ENCODE measurements at places on chromosomes 5 and 9.

DNA sequence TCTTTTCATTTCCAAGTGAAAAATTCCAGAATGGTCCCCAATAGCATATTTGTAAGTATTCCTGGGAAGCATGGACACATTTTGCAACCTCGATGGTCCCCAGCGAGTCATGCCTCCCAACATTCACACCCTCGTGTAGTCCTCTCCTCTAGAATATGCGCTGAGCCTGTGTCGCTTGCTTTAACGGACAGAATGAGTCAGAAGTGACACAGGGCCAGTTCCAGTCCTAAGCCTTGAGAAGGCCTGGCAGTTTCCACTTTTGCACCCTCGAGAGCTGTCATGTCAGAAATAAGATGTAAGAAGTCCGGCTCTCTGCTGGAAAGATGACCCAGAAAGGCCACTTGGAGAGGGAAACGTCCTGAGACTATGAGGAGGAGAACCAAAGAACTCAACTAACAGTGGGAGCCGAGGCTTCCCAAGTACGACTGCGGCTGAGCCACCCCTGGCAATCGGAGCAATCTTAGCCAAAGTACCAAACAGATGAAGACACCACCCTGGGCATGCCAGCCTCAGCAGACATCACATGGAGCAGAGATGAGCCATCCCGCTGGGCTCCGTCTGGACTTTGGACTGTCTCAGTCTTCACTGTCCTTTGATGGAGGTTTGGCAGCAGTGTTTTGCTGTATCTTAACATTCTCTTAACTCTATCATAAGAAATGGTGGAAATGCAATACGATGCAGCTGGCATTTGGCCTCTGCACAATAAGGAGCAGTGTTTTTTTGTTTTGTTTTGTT is 42.6 kb upstream of the GFPT2 start:
- no peak for DNase-seq

DNA sequence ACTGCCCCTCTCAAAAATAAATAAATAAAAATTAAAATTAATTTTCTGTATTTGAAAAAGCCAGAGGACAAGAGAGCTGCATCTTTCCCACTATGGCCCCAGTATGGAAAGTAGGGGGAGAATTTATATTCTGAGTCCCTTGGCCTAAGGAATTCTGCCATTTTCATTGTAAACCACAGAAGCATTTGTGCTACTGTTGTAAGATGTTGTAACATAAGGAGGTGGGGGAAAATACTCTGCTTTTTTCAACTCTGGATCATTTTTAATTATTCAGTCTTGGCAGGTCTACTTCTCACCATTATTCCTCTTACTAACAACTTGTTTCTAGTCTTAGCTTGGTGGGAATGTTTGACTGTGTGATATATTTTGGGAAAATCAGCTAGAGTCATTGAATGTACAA is 52.3 kb upstream of the APC start:
- no peak for DNase-seq

DNA sequence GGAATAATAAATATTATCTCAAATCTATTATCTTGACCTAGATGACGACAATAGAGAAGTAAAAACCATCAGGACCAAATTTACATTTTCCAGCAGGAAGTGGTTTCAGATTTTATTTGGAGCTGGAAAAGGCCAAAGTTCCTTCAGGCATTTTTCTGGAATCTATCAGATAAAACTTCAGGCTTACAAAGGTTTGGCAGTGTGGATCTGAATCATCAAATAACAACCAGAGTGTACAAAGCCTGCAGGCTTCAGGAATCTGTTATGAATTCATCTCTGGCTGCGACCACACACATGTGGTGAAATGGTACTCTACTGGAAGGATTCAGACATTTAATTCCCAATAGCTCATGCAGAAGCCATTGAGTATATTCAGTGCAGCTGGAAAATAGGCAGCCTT is 726.4 kb upstream of the GRAMD2B start:
- no peak for DNase-seq

GRCh38 chr5:115418788-115419187 is 122.3 kb upstream of the CCDC112 start:
- DNase-seq, result no peak

GRCh38 chr9:111876179-111876578 is 20.4 kb upstream of the UGCG start:
- no peak for DNase-seq

DNA sequence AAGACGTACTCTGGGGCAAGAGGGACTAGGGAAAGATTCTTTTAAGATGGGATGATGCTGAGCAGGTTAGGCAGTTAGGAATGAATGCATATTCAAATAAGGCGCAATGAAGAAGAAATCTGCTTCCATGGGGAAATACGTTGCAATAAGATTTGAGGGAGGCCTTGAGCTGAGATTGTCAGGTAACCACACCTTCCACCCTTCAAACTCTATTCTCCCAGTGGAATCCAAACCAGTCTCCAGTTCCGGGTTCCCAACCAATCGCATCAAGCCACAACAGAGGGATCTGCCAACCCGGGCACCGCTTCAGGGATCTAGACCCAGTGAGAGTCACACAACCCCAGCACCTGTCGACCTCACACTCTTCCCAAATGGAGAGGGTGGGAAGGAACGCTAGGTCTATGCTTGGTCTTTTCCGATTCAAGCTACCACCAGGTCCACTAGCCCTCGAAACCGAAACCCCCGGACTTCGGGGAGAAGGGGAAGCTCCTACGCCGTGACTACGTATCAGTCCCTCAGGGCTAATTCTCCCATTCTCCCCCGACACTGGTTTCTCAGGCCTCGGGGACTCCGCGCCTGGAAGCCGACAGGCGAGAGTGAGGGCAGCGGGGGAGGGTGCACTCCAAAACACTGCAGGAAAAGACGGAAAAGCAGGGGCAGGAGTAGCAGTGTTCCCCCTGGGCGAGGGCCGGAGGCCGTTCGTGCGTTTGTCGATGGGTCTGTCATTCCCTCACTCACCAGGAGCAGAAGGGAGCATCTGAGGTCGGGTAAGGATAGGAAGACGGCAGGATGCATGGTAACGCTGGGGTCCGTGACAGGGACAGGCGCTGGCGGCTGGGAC is 534 bp downstream of the ERP44 start:
- no peak for DNase-seq

- no peak for DNase-seq
Observed at GRCh38 chr5:8436924-8437323, 568.0 kb downstream of the MTRR start.

- DNase-seq, result no peak
Observed at GRCh38 chr9:101737705-101738565, 512 bp downstream of the GRIN3A start.

DNA sequence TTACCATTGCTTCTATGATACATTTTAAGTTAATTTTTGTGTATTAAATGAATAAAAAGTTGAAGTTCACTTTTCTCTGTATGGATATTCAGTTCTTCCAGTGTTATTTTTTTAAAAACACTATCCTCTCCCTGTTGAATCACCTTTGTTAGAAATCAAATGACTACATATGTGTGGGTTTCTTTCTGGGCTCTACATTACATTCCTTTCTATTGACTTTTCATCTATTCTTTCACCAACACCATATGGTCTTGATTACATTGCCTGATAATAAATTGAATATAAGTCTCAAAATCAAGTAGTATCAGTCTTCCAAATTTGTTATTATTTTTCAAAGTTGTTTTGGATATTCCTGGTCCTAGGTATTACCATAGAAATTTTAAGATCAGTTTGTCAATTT is 7.3 kb upstream of the RASEF start:
- DNase-seq, result no peak

GRCh38 chr9:92706218-92706940 is 36.4 kb upstream of the IPPK start:
- no peak for DNase-seq

DNA sequence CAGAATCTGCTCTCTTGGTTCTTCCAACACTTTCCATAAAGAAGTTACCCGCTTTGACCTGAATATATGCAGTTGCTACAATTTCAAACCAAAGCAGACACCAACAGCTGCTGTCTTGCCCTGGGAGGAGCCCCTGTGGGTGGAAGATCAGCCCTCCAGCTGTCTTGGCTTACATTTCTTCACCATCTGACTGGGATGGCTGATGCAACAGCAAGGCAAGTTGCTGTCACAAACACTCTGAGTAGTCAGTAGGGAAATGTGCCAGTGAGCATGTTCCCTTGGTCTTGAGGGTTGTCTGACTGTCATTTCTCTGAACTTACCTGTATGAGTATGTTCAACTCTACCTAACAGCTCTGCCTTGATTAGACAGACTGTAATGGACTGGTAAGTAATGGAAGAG is 152.9 kb downstream of the SGCD start:
- DNase-seq, result no peak

- no peak for DNase-seq
Observed at GRCh38 chr9:3578786-3579185, 53.0 kb upstream of the RFX3 start.

DNA sequence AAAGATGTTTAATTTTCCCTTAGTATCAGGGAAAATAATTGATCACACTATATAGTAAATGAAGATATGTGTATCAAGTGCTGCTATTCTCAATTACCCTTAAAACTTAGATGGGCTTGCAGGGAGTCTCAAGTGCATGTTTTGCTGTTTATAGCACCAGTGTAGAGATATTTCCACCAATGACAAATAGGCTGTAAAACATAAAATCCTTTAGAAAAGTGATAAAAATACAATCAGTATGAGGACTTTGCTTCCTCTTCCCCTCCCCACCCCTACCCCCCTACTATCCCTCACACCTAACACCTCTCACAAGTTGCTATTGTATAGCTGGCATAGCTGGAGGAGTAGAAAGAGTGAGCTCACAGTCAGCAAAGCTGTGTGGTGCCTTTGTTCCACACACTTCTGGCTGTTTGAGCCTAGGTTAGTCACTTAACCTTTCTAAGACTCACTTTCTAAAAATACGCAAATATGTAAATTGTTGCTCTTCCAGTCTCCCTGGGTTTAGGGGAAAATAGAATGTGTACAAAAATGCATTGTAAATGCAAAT is 93.1 kb downstream of the PDE4D start:
- DNase-seq, result no peak

DNA sequence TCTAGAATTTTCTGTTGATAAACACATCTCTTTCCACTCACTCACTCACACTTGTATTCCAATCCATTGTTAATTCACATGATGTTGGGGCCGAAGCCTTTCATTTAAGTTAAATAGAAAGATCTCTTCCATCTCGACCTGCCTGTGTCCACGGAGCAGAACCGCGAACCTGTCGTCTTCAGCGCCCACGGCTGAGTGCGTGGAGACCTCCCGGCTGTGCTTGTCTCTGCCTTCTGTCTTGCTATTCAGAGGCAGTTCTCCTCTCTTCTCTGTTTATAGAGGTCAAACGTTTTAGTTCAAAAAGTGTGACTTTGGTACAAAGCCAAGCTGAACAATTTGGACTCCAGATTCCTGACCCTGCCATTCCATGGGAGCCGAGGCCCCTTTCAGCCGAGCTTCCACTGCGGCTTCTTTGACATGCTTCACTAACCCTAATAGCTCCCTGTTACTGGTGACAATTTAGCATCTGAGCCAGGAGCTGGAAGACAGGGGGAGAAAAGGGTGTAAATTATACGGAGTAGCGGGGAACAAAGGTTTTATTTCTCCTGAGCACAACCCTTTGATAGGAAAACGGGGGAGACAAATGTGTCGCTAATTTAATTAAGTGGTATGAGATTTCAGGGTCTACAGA is 314.4 kb upstream of the IRX4 start:
- DNase-seq, result no peak

GRCh38 chr5:174313615-174314014 is 268.1 kb downstream of the NSG2 start:
- DNase-seq, result no peak

GRCh38 chr9:107615321-107615720 is 125.8 kb upstream of the KLF4 start:
- DNase-seq, result no peak

- DNase-seq, result no peak
Observed at GRCh38 chr5:160956051-160956450, 104.0 kb upstream of the ATP10B start.

- DNase-seq, result no peak
Observed at GRCh38 chr5:32323741-32324140, 11.0 kb upstream of the MTMR12 start.

GRCh38 chr9:68979538-68980314 is 34.2 kb downstream of the PRKACG start:
- DNase-seq, result no peak

DNA sequence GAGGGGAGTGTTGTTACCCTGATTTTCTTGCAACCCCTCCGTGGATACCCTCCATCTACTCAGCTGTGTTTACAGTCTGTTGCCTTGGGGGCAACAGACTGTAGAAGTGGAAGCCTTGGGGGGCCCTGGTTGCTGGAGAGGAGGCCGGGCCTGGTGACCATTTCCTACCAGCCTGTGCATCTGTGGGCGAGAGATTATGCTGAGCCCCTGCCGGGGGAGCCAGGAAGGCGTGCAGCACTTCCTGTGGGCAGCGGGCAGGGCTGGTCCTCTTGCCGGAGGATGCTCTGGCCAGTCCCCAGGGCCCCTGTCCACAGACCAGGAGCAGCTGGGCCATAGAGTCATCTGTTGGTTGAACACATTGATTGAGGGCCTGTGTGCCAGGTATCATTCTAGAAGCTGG is 11.1 kb downstream of the ERGIC1 start:
- DNase-seq, result no peak

DNA sequence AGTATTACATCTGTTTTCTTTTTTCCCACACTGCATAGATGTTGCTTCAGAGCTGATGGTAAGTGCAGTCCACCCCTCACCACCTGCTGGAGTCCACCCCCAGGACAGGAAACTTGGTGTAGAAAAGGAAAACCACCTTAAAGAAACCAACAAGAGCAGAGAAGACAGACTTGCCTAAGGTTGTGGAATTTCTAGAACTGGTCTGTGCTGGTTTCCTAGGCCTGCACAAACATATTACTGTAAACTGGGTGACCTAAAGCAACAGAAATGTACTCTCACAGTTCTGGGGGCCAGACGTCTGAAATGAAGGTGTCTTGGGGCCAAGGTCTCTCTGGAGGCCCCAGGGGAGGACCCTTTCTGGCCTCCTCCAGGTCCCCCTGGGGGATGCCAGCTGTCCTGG is 293.4 kb upstream of the IRX1 start:
- no peak for DNase-seq

Data from NCI-H1436 treated with DMSO at 0.1 percent for 48 hours (cell line).